ENCODE measurements at places on chromosomes 3 and 15. TPM values are rescaled to one million over a fixed set of nuclear protein-coding genes. Genes with fewer than 3 reads are reported as not detected.

MORC1 gene
- not detected for total RNA-seq

TNNC1 gene
- 0.40 TPM for total RNA-seq

ISLR2 gene
- total RNA-seq = 0.50 TPM

MAP2K5 gene
- 14.8 TPM for total RNA-seq

NRROS gene
- 0.60 TPM for total RNA-seq

PRSS50 gene
- total RNA-seq = 0.28 TPM

CD86 gene
- total RNA-seq = 0.31 TPM

HRH1 gene
- 0.16 TPM for total RNA-seq

HCLS1 gene
- total RNA-seq = 28.3 TPM

QARS1 gene
- 126 TPM for total RNA-seq

KCNH8 gene
- total RNA-seq = 2.1 TPM

CATSPER2 gene
- 4.2 TPM for total RNA-seq

GOLGA8S gene
- total RNA-seq = 1.3 TPM

OCA2 gene
- 0.12 TPM for total RNA-seq

LINGO1 gene
- total RNA-seq = 2.1 TPM

RARRES1 gene
- total RNA-seq = 24.0 TPM

PLSCR5 gene
- total RNA-seq = not detected

DNAH12 gene
- total RNA-seq = 0.81 TPM

BLM gene
- not detected for total RNA-seq

DAZL gene
- total RNA-seq = not detected

Measured in pancreas (tissue), 10 donors.